EH (cell line): ENCODE measurements at places on chromosomes 7 and 10.

DNA sequence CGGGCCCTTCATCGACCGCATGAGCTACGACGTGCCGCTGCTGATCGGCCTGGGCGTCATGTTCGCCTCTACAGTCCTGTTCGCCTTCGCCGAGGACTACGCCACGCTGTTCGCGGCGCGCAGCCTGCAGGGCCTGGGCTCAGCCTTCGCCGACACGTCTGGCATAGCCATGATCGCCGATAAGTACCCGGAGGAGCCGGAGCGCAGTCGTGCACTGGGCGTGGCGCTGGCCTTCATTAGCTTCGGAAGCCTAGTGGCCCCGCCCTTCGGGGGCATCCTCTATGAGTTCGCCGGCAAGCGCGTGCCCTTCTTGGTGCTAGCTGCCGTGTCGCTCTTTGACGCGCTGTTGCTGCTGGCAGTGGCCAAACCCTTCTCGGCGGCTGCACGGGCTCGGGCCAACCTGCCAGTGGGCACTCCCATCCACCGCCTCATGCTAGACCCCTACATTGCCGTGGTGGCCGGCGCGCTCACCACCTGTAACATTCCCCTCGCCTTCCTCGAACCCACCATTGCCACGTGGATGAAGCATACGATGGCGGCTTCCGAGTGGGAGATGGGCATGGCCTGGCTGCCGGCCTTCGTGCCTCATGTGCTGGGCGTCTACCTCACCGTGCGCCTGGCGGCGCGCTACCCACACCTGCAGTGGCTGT, 1.2 kb downstream of the SLC18A3 start:
- no peak for DNase-seq

GRCh38 chr7:81075150-81075549, 156.3 kb upstream of the SEMA3C start:
- DNase-seq: no peak

DNA sequence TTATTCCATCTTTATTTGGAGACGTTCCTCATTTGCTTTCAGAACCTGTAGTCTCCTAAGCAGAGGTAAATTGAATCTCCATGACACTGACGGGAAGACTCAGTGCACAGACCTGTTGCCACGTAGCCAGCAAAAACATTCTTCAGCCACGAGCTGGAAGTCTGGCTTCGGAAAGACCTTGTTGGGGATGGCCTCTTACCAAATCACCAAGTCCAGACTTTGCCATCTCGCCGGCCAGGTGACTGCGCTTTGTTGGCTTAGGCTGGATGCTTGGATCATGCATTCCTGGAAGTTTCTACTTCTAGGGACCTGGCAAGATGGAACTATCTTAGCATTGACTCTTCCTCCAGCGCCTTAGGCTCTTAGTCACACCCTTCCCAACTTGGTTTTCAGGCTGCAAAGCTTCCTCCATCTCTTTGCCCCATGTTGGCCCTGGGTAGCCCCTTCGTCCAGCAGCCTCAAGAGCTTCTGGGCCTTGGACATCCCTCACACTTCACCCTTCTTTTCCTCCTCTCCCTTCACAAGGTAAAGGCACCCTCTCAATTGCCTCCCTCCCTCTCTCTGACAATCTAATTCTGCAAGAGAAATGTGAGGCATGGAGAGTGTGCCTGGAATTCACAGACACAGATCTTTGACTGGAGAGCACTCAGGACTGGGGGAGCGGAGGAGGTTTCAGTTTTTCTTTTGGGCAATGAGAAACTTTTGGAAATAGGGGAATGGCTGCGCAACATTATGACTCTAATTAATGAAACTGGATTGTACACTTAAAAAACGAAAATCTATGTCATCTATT, 451.9 kb upstream of the MKI67 start:
- no peak for DNase-seq

GRCh38 chr10:80167471-80168161, 35.1 kb downstream of the PLAC9 start:
- no peak for DNase-seq

DNA sequence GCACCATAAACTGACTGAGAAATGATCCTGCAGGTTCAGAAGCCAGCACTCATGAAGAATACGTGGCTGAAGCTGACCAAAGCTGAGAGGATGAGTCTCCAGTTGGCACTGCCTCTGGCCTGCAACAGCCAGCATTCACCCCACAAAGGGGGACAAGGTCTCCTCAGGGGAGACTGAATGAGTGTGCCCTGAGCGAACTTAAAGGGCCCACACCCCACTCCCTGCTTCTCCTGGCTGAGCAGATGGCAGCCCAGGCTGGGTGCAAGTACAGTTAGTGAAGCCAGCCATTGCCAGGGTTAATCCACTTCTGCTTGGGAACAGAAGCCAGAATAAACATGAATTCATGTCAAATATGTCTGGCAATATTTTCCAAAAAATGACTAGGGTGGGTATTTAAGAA, 98.1 kb downstream of the PPP1R17 start:
- no peak for DNase-seq
